ENCODE measurements at places on chromosomes 13 and 19.

GRCh38 chr19:18297308-18297707 lies 15.9 kb upstream of the JUND start:
- DNase-seq, result no peak

GRCh38 chr19:53183146-53183764 lies 9.9 kb downstream of the ZNF665 start:
- no peak for DNase-seq

GRCh38 chr13:75907044-75907443 lies 270.9 kb downstream of the LMO7 start:
- DNase-seq, result no peak

- DNase-seq, result peak; percentile 68
These were observed 2.4 kb downstream of the DHX34 start for GRCh38 chr19:47351548-47351947.

DNA sequence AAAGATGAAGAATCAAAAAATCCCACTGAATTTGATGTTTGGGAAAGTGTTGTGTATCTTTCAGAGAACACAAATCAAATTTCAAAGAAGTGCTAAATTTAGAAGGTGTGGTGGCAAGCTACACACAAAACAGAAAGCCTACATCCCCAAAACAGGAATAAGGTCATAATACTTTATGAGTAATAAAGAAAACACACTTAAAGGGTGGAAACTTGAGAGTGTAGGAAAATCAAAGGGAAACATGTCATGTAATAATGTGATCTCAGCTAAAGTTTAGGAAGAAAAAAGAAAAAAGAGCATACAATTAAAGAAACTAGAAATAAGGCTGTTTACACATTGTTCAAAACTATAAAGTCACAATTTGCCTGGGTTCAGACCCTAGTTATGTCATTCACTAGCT lies 668.7 kb downstream of the PCDH17 start:
- no peak for DNase-seq

- DNase-seq, result no peak
These were observed 97.7 kb upstream of the VSTM2B start for GRCh38 chr19:29428071-29428470.

GRCh38 chr13:40193286-40194223 lies 472.9 kb downstream of the FOXO1 start:
- no peak for DNase-seq

- DNase-seq, result no peak
These were observed 351.2 kb upstream of the ARGLU1 start for GRCh38 chr13:106919133-106919532.

DNA sequence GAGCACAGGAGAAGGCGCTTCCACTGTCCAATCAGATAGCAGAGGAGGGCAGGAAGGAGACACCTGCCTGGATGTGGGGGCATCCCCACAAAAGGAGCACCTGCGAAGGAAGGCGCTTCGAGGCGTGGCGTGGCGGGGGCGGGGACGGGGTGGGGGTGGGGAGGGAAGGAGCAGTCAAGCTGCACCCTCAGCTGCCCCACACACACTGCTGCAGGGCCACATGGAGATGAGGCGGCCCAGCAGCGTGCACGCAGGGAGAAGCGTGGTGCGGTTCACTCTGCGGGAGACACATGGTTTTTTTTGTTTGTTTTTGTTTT lies 21.4 kb downstream of the ANKRD27 start:
- DNase-seq, result no peak

- no peak for DNase-seq
These were observed 1893.9 kb downstream of the PCDH9 start for GRCh38 chr13:65336087-65336749.

DNA sequence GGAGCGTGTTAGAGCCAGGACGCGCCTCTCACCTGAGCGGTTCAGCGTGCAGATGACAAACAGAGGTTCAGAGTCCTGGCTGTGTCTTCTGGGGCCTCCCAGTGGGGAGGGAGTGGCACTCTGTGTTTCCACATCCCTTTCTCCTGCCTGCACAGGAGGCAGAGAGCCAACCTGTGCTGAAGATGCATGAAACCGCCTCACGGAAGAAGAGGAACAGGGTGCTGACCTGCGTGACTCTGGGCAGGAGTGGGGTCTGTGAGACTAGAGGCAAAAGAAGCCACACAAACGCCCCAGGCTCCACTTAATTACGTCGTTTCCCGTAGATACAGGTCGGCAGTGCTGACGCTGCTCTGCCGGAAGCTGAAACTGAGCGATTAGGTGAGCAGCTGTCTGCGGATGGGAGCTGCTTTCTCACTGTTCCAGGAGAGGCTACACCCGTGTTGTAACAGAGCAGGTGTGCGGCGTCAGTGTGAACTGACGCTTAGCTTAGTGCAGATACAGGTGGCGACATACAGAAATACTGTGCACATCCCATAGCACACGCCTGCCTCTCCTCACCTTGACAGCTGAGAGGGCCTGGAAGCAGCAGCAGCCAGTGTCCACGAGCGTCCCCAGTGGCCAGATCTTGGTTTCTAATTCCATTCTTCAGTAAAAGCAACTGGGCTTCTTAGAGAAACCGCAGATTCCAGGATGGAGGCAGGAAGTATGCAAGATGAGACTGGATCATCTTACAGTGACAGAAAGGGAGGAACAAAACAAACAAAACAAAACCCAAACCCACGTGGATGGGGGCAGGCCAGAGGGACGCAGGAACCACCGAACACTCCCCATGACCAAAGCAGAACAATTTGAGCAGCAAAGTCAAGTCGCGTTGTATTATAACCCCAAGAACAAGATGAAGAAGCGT lies 37.7 kb upstream of the MCF2L start:
- no peak for DNase-seq

GRCh38 chr19:14582894-14583340 lies at the start of gene CLEC17A:
CLEC17A (plus strand) TSS chr19:14583084; CDS start chr19:14583161, 77 bp downstream.
- no peak for DNase-seq
